ENCODE measurements at places on chromosomes 12 and 14.

DNA sequence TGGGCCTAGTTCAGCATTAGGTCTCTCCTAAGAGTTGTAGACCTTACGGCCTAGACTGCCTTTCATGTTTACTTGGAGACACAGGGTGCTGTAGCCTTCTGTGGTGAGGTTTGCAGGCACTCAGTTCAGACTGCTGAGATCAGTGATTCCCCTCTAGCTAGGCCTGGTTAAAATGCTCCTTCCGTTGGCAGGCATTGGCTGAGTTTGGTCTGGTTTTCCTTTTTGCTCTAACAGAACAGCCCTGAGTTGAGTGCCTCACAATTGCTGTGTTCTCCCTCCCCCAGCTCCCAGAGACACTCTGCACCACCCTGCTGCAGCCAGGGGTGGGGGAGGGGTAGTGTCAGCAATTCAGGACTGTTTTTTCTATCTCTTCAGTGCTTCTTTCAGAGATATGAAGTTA, 178.9 kb upstream of the DYRK2 start:
- no peak for DNase-seq

- DNase-seq, result no peak
These were observed 175.8 kb downstream of the PAWR start for GRCh38 chr12:79514730-79515529.

- DNase-seq, result no peak
These were observed 239.1 kb downstream of the FOXG1 start for GRCh38 chr14:29005647-29006046.

GRCh38 chr12:48279101-48279500, 71.6 kb downstream of the ZNF641 start:
- no peak for DNase-seq

DNA sequence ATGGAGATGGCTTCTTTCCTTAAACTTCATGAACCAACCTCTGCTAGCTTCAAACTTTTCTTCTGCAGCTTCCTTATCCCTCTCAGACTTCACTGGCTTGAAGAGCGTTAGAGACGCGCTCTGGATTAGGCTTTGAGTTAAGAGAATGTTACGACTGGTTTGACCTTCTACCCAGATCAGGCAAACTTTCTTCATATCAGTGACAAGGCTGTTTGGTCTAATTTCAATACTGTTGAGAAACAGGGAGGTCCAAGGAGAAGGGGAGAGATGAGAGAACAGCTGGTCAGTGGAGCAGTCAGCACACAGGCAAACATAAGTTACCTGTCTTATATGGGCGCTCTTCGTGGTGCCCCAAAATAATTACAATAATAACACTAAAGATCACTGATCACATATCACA, 14.9 kb downstream of the SCAF11 start:
- DNase-seq, result no peak

- DNase-seq, result no peak
These were observed 5.9 kb downstream of the EPS8 start for GRCh38 chr12:15783288-15783687.

GRCh38 chr14:59343585-59343984, 121.6 kb downstream of the GPR135 start:
- DNase-seq, result no peak

DNA sequence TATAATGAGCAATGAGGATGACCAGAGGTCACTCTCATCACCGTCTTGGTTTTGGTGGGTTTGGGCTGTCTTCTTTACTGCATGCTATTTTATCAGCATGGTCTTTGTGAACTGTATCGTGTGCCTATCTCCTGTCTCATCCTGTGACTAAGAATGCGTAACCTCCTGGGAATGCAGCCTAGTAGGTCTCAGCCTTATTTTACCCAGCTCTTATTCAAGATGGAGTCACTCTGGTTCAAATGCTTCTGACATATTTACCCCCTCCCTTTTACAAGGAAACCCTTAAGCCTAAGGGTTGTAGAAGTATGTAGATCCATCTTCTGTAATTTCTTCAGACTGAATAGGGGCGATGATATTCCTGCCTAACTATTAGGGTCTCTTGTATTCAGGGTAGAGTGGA, 8.4 kb downstream of the IFI27L1 start:
- no peak for DNase-seq

DNA sequence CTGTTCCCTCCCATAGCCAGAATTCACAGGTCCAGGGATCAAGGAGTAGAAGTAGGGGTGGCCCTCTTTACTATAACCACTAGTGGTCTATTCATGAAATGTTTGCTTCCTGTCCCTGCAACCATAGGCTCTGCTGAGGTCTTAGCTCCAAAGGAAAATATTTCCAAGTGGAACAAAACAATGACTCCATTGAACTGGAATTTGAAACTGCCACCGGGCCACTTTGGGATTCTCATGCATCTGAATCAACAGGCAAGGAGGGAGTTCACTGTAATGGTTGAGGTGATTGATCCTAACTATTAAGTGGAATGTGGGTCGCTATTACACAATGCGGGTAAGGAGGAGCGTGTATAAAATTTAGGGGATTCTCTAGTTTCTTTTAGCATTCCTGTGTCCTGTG, 197.0 kb downstream of the ETNK1 start:
- DNase-seq, result no peak

DNA sequence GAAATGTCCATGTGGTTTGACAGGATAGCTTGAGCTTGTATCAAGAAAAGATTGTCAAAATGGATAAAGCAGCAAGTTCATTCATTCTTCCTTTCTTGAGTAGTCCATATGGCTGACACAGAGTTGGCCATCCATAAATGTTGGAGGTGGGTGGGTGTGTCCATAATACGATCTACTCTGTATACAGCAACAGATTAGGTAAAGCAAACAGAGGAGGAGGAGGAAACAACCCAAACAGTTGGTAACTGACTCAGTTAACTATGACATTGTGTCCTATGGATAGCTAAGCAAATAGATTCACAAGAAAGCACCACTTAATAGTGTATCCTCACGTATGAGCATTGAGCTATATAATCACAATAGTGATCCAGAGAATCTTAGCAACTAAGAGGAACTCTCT, 144.0 kb downstream of the EGLN3 start:
- no peak for DNase-seq

DNA sequence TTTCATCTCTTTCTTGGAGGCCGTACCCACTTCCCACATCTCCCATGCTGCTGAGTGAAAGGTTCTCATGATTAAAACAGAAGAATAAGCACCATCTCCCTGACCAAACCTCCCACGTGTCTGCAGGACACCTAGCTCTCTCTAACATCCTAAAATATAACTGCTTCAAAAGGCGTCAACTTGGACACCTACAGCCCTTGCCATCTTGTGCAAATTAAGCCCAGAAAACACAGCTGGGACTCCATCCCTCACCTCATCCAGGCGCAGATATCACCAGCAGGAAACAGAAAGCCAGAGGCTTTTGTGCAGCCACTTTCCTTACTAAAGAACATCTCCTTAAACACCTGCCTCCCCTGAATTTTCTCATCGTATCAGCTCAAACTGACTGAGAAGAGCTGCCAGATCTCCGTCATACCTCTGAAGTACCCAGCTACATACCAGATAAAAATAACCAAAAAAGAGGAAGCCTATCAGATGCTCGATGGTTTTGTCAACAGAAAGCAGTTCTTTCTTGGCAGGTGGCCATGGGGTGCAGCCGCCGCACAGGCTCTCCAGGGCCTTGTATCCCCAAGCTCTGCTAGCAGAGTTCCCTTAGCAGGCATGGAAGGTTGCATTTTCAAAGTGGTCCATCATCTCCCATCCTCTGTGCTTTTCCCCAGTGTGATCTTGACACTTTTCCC, 28.8 kb downstream of the MAP3K9 start:
- no peak for DNase-seq
